ENCODE measurements at places on chromosomes 4 and X. TPM values are rescaled to one million over a fixed set of nuclear protein-coding genes. Genes with fewer than 3 reads are reported as not detected.
A peak's percentile ranks its signal among the peaks of the same experiment; 100 is the strongest.

Gene TREX2
- 0.76 TPM for total RNA-seq

Gene MTTP
- total RNA-seq = not detected

Gene SLC26A1
- 0.22 TPM for total RNA-seq

Gene EFHC2
- not detected for total RNA-seq

Gene PASD1
- total RNA-seq = not detected

Gene UGT8
- not detected for total RNA-seq

Gene SPRY1
- 6.4 TPM for total RNA-seq

Gene USP51
- 1.1 TPM for total RNA-seq

Gene MAGEB1
- not detected for total RNA-seq

GRCh38 chrX:123988423-123989111 is 27.1 kb downstream of the STAG2 start:
- no peak for DNase-seq

- DNase-seq = peak; percentile 65
Observed at GRCh38 chrX:132022967-132023895, at the start of gene STK26. Gene STK26, plus strand, starts transcription at chrX:132023302. Its CDS starts 316 bp downstream, at chrX:132023618.

DNA sequence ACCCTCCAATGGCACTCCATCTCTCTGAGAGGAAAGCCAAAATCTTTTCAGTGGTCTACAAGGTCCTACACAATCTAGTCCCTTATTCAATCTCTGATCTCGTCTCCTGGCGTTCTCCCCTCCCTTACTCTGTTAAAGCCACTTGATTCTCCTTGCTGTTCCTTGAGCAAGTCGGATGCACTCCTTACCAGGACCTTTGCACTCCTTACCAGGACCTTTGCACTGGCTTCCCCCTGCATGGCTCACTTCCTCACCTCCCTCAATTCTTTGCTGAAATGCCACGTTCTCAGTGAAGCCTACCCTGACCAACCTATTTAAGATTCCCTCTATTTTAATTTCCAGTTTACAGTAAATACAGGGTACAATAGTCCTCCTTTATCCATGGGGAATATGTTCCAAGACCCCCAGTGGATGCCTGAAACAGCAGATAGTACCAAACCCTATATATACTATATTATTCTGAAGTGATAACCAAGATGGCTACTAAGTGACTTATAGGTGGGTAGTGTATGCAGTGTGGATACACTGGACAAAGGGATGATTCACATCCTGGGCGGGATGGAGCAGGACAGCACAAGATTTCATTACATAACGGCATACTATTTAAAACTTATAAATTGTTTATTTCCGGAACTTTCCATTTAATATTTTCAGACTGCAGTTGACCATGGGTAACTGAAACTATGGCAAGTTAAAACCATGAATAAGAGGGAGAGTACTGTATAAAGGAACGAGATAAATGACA is 6.5 kb upstream of the DLG3 start:
- DNase-seq = no peak

DNA sequence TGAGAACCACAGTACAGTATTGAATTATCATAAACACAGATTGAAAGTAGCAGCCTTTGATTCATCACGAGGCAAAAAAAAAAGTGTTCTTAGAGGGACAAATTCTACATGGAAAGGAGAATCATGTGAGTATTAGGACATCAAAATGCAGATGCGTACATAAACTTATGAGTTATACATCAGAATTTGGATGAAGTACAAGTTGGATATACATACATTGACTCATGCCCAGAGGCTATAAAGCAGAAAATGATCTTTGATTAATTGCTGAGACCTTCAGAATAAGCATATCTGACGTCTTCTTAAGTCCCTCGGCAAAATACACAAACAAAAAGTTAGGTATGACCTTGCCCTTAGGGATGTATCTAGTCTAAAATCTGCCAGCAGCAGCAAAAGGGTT is 206.4 kb downstream of the LDB2 start:
- peak; percentile 73 for DNase-seq

DNA sequence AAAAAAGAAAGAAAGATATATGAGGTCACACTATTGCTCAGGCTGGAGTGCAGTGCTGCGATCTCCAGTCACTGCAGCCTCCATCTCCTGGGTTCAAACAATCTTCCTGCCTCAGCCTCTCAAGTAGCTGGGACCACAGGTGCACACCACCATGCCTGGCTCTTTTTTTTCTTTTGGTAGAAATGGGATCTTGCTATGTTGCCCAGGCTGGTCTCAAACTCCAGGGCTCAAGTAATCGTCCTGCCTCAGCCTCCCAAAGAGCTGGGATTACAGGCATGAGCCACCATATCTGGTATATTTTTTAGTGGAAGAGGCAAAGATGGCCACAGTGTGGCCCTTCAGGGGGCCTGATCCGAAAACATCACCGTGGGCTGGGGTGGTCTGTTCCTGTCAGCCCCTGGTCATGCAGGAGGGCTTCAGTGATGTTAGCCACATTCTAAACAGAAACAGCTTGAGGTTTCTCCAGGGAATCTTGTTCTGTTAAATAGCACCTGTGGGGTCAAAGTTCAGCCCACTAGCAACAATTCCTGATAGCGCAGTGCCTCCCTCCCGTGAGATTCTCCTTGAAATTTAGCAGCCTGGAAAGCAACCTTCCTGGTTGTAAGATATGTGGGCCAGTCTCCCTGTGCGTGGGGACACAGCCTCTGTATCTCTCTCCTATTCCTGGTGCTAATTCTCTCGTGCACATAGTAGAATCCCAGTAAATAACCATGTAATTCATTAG is 7.3 kb upstream of the DHRSX start:
- no peak for DNase-seq

- DNase-seq = no peak
Observed at GRCh38 chr4:57219431-57219830, 109.2 kb upstream of the IGFBP7 start.

GRCh38 chrX:105870445-105870844 is 48.1 kb downstream of the NRK start:
- DNase-seq = no peak

DNA sequence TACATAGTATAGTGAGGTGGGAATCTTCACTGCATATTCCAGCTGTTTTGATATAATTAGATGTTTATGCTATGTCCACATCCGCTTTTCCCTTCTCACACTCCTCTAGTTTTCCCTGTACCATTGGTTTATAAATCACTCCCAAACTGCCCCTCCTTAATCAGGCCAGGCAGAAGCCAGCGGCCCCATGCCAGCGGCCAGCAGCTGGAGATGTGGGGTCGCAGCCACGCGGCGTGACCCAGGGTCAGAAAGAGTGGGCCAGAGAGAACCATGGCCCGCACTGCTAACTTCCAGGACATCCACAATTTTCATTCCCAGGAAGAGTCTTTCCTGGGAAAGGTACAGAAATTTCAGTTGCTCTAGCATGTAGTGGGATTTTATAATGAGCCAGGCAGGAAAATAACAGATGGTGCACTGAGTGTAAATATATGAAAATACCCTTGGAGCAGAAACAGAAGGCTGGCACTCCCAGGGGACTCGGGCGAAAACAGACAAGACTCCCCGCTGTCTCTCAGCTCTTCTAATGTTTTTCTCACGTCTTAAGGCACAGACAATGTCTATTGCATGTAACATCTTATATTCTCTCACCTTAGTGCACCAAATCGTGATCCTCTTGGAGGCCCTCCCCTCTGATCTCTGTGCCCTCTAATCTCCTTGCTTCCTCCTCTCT is 145.9 kb upstream of the ZFP42 start:
- DNase-seq = no peak

DNA sequence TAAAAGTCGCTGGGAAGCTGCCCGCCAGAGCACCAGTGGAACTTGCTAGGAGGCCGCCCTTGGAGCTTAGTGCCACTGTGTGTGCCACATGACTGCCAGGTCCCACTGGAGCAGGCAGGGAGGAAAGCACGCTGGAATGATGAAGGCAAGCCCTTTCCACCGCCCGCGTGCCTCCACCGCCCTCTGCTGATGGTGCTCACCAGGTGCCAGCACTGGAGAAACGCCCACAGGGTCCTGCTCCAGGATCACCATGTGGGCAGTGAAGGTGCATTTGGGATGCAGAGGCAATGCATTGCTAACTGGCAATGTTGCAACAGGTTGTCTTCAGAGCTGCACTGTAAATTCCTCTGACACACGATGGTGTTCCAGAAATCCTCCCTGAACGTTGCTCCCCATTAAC is 76.3 kb downstream of the SHROOM2 start:
- DNase-seq = no peak

GRCh38 chr4:181659202-181659601 is 584.0 kb upstream of the TENM3 start:
- DNase-seq = peak; percentile 31

DNA sequence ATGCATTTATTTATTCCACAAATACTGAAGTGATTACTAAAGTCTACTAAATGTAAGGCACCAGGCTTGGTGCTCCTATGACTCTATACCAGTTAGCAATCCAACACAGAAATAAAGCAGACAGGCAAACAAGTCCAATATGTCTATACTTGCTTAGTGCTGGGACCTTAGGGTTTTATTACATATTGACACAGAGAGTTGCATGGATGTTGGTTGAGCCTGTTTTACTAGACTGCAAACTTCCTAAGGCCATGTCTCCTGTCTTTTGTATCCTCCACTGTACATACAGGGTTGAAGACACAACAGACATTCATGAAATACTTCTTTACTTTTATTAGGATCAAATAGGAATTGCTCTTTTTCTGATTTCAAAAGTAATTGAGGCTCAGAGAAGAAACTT is 69.0 kb downstream of the LNX1 start:
- no peak for DNase-seq

- DNase-seq = peak; percentile 71
Observed at GRCh38 chrX:119406776-119407175, 7.6 kb downstream of the SLC25A43 start.

GRCh38 chrX:44816367-44816766 is 27.5 kb upstream of the DUSP21 start:
- no peak for DNase-seq

DNA sequence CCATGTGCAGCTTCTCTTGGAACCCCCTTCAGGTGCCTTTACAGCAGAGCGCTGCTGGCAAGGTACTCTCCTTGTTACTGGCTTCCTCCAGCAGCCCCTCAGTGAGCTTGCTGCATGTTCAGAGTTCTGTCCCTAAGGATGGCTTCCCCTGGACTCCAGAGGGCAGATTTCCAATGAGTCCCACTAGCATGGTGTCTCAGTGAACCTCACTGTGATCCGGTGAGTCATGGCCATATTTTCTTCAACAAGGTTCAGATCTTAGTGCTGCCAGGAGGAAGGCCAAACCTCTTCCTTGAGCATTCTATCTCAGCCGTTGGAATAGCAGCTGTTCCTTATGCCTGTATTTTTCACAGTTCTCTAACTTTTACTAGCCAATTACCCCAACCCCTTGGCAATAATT is 98.8 kb downstream of the CASK start:
- DNase-seq = peak; percentile 65

GRCh38 chrX:666762-667720 is 36.5 kb downstream of the SHOX start:
- DNase-seq = no peak

GRCh38 chr4:20381005-20381404 is 129.3 kb downstream of the SLIT2 start:
- DNase-seq = no peak

DNA sequence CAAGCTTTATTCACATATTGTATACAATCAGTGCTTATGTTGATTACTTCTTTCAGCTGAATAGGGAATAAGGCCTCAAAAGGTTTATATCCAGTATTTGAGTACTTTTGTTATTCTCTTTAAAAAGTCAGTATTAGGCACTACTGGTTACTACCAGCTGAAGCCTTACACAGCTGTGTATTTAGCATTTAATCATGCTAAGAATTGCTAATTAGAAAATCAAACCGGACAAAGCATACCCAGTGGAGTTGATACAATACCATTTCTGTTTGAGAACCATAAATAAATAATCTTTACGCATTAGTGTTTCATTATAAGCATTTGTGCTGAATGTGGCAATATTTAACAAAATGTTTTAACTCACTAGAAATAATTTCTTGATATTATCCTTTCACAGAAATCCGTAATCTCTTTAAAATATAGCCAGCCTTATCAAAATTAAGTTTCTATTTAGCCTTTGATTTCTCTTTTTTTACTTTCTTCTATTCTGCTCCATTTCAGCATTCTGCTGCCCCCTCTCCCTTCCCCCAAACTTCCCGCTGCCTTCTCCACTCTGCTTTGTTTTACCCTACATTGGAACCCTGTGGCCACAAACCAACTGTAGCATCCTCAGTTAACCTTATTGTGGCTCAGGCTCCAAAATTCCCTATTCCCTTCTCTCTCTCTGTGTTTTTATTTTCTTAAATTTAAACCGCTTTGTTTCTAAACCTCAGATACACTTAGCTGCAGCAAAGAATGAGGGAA is 37.8 kb downstream of the UGT8 start:
- no peak for DNase-seq

DNA sequence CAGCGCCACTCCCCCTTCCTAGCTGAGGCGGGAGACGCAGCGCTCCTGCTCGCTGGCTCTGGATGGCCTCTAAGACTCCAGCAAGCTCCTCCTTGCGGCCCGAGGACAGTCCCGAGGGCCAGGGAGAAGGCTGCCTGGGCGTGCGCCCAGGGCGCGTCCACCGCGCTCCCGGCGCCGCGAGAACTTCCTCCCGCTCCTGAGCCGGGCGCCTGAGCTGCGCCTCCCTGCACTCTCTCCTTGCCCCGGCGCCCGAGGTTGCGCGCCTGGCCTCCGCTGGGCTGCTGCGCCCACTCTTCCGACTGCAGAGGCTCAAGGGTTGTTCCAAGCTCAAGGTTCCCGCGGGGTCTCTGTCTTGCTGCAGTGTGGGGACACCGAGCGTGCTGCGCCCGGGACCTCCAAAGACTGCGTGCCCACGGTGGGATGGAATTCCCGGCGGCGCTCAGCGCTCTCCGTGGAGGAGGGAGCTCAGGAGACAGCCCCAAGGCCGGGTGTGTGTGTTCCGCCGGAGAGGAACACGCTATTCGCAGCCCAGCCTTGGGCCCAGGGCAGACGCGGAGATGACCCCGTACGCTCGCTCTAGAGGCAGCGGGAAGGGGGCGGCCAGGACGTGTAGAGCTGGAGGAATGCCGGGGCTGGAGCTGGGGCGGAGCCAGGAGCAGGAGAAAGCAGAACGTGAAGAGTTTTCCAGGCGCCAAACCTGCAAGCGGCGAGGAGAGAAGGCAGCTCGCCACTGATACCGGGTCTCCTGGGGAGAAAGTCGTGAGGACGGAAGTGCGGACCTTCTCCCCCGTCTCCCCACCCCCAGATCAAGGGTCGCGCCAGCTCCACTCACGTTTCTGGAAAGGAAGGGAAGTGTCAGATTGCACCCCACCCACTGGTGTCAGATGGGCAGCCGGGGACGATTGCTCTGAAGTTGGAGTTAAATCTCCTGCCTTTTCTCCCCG is at the start of gene ARHGAP6:
TSS of gene ARHGAP6 (minus strand) at position 753 of the 944 bp plus-strand sequence. CDS start 1,092 bp downstream, outside the sequence.
- peak; percentile 57 for DNase-seq

DNA sequence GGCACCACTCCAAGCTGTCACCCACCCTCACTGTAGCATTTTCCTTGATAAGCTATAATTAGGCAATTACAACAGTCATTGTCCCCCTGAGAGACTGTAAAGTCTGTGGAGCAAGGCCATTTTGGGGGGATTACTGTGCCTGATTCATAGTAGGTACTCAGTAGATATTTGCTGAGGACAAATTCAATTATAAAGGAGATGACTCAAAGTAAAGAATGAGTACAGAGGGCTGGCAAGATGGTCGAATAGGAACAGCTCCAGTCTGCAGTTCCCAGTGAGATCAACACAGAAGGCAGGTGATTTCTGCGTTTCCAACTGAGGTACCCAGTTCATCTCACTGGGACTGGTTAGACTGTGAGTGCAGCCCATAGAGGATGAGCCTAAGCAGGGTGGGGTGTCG is 42.0 kb downstream of the MAOB start:
- no peak for DNase-seq
